ENCODE measurements at places on chromosomes 11 and 22.

- DNase-seq = no peak
Observed at GRCh38 chr11:111635706-111636045, 33.4 kb downstream of the SIK2 start.

- DNase-seq = no peak
Observed at GRCh38 chr11:119365071-119365591, 16.4 kb downstream of the USP2 start.

DNA sequence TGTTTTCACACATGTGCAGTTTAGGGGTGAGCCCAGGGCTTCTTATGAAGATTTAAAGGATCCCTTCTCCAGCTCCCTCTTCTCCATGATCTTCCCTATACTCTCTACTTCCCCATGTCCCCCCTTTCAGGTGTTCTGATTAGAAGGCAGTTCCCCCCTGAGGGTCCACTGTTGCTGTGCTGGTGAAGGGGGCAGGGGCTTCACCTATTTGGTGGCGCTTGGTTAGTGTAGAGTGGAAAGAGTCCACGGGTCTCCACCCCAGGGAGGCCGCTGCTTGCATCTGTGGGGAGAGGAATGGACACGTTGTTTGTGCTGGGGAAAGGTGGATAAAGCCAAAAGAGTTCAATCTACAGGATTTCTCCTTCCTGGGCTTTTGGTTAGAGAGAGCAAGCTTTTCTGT is 49.3 kb downstream of the BCR start:
- no peak for DNase-seq

DNA sequence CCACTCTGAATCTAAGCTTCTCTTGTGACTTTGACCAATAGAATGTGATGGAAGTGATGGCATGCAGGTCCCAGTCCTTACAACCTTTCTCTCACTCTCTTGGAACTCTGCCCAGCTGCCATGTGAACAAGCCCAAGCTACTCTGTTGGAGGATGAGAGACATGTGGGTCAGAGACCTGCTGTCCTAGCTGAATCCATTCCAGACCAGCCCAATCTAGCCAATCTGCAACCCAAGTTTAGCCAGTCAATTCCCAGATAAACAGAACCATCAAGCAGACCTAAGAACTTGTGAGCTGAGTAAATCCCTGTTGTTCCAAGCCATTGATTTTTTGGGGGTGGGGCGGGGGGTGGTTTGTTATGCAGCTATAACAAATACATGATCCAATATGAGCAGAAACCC is 69.2 kb upstream of the GRK3 start:
- DNase-seq = no peak

GRCh38 chr11:130037881-130038585 is 31.7 kb upstream of the APLP2 start:
- DNase-seq = no peak

- DNase-seq = no peak
Observed at GRCh38 chr11:76629853-76630599, 40.5 kb downstream of the LRRC32 start.

DNA sequence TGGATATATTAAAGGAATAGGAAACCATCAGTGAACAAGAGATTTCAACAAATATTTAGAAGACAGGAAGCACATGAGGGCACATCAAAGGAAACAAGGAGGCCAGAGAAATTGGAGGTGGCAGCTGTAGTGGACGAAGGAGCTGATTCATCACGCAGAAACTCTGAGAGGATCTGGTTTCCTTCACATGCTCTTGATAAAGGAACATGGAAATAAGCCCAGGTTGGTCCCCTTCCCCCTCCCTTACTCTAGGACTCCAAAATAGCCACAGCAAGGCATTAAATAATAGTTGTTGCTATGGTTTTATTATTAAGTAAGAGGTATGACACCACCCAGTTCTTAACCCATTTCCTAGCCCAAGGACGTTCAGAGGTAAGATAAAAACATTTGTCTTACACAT is 11.3 kb downstream of the IZUMO1R start:
- no peak for DNase-seq

DNA sequence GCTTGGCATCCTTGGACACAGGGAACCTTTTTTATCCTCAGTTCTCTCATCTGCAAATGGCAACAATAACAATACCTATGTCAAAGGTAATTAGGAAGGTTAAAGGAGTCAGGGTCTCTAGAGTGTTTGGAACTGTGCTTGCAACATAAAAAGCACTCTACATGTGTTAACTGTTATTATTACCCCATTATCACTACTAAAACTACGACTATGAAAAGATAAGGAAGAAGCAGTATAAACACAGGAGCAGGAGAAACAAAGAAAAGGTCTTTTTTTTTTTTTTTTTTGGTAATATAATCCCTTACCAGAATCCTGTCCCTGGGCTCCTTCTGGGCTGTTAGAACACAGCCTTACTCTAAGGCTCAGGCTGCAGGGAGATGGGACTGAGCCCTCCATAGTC is 348.2 kb downstream of the CADM1 start:
- no peak for DNase-seq
